ENCODE measurements at places on chromosomes 2 and 18.

- peak; percentile 49 for DNase-seq
These were observed 1.6 kb downstream of the CTIF start for GRCh38 chr18:48540251-48541025.

DNA sequence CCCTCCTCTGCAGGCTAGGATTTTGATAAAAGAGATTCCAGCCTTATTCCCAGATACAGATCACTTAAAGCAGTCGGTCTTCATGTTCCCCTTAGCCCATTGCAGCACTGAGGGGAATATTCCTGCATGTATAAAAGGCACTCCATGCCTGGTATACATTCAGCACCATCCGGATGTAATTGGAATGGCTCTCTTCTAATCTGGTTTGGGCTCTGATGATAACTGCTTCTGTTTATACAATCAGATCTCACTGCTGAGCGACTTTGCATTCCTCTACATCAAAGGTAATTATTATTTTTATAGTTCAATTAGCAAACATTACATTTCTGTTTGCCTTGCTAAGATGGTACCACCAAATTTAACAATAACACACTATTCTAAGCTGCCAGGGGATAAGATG, 746.9 kb upstream of the CELF4 start:
- no peak for DNase-seq

DNA sequence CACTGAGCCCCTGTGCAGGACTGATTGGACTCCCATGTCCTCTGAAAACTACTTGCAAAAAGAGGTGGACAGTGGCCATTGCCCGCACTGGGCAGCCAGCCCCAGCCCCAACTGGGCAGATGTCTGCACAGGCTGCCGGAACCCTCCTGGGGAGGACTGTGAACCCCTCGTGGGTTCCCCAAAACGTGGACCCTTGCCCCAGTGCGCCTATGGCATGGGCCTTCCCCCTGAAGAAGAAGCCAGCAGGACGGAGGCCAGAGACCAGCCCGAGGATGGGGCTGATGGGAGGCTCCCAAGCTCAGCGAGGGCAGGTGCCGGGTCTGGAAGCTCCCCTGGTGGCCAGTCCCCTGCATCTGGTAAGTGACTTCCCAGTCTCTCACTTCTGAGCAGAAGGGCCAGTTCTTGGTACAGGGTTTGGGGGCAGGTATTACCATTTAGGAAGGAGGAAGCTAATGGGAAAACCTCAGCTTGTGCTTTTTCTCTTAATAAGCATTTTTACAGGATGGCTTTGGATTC, 44.1 kb downstream of the TNFRSF11A start:
- no peak for DNase-seq

- DNase-seq, result no peak
These were observed 72.2 kb downstream of the DSC3 start for GRCh38 chr18:30970196-30970816.

GRCh38 chr18:48208432-48209140, 200.6 kb downstream of the ZBTB7C start:
- DNase-seq, result no peak

GRCh38 chr2:232387451-232388171, 9.1 kb downstream of the ALPP start:
- DNase-seq, result no peak

DNA sequence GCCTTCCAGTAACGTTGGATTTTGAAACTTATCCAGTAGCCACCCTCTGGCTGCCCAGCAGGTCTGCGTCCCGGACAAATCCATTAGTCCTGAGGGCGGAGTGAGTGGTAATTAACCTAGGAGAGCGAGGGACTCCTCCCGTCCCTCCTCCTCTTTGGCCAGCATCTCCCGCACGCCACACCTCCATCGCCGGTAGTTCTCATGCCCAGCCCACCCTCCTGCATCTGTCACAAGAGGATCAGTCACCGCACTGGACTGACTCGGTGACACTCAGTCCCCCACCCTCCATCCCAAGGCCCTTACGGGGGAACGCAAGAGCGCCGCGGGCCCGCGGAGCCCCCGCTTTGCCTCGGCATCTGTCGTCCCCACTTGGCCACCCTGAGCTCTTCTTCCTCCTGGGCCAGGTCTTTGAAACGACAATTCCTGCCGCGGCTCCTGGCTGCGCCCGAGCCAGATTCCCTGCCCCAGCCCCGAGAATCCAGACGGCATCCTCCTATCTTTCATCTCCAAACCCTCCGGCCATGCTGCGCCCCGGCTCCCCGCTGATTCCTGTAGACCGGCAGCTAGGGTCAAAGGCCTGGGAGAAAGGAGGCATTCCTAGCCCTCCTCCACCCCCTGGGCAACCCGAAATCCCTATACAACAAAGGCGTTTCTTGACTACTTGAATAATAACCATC, 77.5 kb downstream of the EIF2AK3 start:
- DNase-seq, result no peak

DNA sequence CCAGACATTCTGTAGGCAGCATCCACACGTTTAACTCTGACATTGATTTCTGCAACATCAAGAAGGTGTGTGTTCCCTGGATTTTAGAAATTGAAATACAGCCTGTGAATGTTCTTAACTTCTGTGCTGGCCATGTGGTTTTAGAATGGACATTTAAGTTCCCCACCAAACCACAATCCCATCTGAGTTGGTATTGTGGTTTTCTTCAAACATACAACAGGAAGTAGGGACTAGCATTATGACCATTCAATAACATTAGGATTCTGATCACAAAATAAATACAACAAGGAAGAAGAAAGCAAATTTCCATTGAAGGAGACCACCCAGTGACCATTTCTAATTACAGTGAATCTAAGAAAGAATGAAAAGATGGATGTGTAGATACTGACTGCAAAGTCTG, 51.2 kb downstream of the MAP3K20 start:
- DNase-seq, result no peak

DNA sequence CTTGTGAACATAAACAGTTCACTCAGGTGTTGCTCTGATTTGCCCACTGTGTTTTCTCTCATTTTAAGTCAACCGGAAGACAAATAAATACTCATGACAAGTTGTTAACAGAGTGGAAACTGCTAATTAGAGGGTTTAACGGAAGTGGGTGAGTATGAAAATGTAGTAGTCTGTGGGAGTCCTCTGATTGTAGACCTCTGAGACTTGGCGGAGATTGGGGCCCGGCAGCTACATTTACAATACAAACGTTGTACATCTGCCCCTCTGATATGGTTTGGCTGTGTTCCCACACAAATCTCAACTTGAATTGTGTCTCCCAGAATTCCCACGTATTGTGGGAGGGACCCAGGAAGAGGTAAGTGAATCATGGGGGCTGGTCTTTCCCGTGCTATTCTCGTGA, 107.3 kb upstream of the FAM98A start:
- no peak for DNase-seq

DNA sequence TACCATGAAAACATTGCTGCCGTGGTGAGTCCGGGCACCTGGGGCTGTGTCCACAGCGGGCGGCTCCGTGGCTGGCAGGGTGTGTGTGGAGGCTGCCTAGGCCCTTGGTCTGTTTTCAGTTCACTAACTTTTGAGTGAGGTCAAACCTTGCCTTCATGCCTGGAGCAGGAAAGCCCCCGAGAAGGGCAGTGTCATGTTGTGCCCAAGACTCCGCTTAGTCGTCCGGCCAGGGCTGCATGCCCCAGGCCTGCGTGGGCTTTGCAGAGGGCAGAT, 24.1 kb downstream of the MAL start:
- DNase-seq, result no peak

DNA sequence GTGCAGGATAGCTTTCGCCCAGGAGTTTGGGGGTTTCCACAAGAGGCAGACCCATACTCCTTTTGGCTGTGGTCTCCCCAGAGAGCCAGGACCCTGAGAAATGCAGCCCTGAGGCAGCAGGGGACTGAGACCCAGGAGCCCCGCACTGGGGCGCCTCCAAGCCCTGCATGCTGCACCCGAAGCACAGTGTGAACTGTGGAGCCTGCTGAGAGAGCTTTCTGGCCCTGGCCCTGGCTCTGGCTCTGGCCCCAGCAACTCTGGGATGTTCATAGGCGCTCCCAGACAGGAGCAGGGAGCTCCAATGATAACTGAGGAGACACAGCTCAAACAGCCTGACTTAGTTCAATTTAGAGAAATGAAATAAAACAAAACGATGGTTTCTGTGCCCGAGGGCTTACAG, 96.4 kb upstream of the TEX51 start:
- DNase-seq, result no peak

- DNase-seq, result no peak
These were observed 110.5 kb downstream of the GYPC start for GRCh38 chr2:126766295-126766968.

DNA sequence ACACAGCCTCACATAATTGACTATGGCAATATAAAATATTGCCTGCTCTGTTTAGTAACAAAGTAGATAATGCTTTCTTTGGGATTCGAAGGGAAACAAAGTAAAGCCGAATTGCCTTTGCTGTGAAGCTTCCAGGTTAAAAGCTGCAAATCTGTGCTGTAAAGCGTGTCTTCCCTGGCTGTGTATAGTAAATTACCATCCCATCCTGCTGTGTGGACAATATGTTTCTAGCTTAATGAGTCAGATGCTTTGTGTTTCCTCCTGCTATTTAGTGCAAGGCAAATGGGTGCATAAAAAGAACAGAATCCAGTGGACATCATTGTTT, 265.1 kb downstream of the SOCS6 start:
- DNase-seq, result no peak

GRCh38 chr2:172427256-172427989, at the start of gene ITGA6:
TSS of gene ITGA6 (plus strand) at chr2:172427586.
- peak; percentile 73 for DNase-seq

DNA sequence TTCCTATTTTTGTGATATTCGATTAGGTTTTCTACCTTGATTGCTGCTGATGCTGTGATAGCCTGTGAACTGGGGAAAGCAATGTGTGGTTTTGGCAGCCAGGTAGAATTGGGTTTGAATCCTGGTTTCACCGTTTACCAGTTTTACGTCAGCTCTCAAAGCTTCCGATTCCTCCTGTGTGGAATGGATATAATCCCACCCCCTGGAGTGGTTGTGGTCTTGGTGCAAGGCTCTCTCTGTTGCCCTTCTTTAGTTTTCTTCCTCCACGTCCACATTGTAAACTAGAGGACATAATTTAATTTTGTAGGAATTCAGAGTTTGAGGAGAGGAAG, 45.0 kb downstream of the PHLPP1 start:
- DNase-seq, result no peak

- DNase-seq, result no peak
These were observed 117.2 kb downstream of the SPIRE1 start for GRCh38 chr18:12540751-12541150.

- DNase-seq, result no peak
These were observed 851.8 kb upstream of the NXPH2 start for GRCh38 chr2:139631966-139632365.

DNA sequence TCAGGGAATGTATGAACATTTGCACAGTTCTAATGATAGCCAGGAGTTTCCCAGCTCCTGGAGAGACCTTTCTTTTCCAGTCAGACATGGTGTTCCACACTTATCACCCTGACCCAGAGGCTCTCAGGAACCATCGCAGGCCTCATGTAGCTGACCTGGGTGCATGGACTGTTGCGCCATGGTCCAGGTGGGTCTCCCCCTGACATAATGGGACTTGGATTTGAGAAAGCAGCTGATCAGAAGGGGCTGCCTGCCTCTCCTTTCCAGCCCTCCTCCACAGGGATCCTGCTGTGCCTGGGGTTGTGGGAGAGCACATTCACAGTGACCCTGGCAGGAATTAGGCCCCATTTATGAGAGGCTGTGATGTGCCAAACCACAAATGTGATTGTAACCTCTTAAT, 133.4 kb upstream of the ALPP start:
- DNase-seq, result no peak

DNA sequence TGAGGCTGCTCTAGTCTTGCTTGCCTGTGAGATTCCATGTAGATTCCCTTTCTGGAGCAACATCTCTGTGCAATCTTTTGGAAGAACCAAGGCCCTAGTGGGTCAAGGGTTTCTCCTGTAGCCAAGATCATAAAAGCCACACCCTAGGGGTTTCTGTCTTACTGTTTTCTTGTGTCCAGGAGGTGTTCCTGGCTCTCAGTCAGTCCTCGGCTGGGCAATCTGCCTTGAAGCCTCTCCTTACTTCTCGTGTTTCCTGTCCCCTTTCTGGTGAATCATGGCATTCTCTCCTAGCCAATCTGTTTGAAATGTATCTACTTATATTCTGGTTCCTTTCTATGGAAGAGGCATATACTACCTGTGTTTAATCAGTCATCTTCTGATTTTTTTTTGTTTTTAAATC, 484.8 kb upstream of the UBE2E3 start:
- DNase-seq, result no peak

GRCh38 chr2:113709022-113709421, 47.4 kb downstream of the SLC35F5 start:
- no peak for DNase-seq

DNA sequence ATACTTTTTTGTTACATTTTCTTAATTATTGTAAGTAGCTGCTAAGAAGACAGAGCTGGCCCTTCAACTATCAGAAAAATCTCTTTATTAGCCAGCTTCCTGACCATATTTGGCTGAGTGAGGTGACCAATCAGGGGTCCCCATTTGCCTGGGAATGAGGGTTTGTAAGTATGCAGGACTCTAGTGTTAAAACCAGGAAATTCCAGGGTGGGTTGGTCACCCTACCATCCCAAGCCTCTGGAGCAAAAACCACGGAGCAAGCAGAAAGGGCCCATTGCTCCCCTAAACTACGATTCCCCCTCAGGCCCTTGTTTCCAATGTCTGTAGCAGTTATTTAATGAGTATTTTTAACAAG, 165.6 kb upstream of the NCKAP5 start:
- DNase-seq, result no peak

DNA sequence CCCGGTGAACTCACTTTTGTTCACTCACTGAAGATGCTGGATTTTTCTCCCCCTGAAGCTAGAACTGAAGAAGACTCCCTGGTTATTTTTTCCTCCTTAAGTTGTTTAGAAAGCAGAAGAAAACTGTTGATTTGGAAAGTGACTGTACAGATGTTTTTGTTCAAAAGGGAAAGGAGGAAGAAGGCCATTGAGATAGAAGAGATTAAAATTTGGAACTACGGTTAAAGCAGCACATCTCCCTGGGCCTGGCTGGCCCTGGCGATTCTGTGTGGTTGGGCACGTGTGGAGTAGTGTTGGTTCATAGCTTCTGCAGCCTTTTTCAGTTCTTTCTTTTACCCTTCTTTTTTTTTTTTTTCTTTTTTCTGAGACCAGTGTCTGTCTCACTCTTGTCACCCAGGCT, 109.2 kb downstream of the MAP4K4 start:
- DNase-seq, result no peak
